ENCODE measurements at places on chromosomes 6 and 20. TPM values are rescaled to one million over a fixed set of nuclear protein-coding genes. Genes with fewer than 3 reads are reported as not detected.

Gene ZSCAN23
- 2.3 TPM for total RNA-seq

Gene ATAT1
- 2.9 TPM for total RNA-seq

Gene CNPY3
- total RNA-seq, result 62.6 TPM

Gene PANK2
- total RNA-seq, result 36.9 TPM

Gene MATN4
- 0.14 TPM for total RNA-seq

DNA sequence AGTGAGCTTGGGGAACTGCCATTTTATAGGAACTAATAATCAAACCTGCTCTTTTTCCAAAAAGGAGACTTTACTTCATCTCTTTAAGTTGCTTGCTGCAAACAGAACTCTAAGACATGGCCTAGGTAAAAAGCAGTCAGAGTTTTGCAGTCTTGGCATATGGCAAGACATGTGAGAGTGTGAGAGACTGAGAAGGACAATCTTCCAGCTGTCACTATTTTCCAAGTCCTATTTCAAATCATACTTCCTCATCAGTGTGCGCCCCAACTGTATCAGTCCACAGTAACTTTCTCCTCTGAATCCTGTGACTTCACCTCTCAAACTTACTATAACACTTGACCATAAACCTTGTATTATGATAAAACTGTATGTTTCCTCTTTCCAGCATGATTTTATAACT lies 10.4 kb downstream of the CALHM6 start:
- H3K27ac ChIP-seq, result no peak overlapping the region
- DNase-seq, result no peak
- no peak overlapping the region for H3K4me3 ChIP-seq
- H3K36me3 ChIP-seq, result no peaks in the 10 kb centered on the region
- no peaks in the 10 kb centered on the region for H3K4me1 ChIP-seq

GRCh38 chr6:160139420-160139851 lies 17.8 kb downstream of the SLC22A1 start:
- no peak overlapping the region for H3K4me3 ChIP-seq
- no peaks in the 10 kb centered on the region for H3K36me3 ChIP-seq
- no peaks in the 10 kb centered on the region for H3K27me3 ChIP-seq
- H3K27ac ChIP-seq, result no peak overlapping the region
- H3K4me1 ChIP-seq, result no peaks in the 10 kb centered on the region
- DNase-seq, result no peak

DNA sequence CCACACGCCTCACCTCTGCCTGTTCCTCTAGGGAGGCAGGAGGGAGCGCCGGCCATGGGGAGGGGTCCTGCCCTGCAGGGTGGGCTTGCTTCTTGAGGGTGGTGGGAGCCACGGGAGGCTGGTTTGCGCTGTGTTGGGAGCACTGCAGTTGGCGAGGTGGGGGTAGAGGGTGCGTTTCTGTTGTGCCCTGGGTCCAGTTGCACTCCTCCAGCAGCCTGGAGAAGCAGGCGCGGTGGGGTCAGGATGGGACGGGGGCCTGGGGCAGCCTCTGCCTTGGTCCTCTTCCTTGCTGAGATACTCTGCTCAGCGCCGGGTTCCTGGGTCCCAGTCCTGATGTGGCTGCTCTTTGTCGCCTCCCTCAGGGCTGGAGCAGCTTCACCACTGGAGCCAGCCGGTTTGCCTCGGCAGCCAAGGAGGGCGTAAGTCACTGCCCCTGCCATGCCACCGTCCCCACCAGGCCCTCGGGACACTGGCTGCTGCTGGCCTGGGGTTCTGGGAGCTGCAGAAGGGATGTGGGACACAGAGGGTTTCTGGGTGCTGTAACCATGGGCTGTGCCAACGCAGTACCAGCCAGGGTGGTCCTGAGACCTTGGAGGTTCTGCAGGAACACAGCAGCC lies 8.4 kb downstream of the ARFGAP1 start:
- H3K36me3 ChIP-seq, result peaks cover 90% of the 10 kb centered on the region
- no peak overlapping the region for H3K27ac ChIP-seq
- H3K4me3 ChIP-seq, result no peak overlapping the region
- DNase-seq, result no peak

DNA sequence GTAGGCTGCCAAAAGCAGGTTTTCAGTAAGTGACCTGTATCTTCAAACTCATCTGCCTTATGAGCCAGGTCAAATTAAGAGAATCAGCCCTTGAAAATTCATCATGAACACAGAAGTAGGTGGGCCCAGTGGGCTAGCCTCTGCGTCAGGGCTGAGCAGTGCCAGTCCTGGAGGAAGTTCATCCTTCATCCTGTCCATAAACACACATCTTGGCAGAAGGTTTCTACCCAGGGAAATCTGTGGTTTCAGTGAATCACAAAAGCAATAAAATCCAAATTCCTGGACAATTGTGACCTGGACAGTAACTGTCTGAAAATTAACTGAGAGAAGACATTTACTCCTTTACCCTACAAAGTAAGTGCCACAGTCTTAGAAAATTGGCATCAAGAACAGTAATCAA lies 72.4 kb downstream of the ATG5 start:
- no peaks in the 10 kb centered on the region for H3K27me3 ChIP-seq
- H3K36me3 ChIP-seq, result no peaks in the 10 kb centered on the region
- H3K4me3 ChIP-seq, result no peak overlapping the region
- no peak overlapping the region for H3K27ac ChIP-seq

DNA sequence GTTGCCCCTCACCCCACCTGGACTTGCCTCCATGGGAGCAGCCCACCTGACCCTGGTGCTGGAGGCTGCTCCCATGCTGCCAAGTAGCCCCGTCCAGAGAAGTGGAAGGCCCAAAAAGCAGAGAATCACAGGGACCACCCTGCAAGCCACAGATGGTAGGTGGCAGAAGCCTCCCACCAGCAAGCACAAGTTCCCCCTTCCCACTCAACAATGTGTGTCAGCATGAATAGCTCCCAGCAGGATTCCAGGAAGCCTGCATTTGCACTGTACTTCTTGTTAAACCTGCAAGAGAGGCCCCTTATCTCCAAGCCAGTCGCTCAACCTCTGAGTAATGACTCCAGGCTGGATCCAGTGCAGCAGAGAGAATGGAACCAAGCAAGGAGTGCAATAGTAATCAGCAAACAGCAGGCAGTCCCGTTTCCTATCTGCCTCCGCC lies 180.8 kb upstream of the CST7 start:
- peaks cover 5% of the 10 kb centered on the region for H3K27me3 ChIP-seq
- no peak for DNase-seq
- H3K27ac ChIP-seq, result no peak overlapping the region
- H3K4me1 ChIP-seq, result peaks cover 31% of the 10 kb centered on the region
- no peaks in the 10 kb centered on the region for H3K36me3 ChIP-seq
- H3K4me3 ChIP-seq, result no peak overlapping the region

GRCh38 chr6:133890711-133891148 lies 1.8 kb downstream of the TCF21 start:
- no peaks in the 10 kb centered on the region for H3K36me3 ChIP-seq
- no peak overlapping the region for H3K4me3 ChIP-seq
- H3K27me3 ChIP-seq, result peaks cover 95% of the 10 kb centered on the region
- no peak overlapping the region for H3K27ac ChIP-seq
- no peak for DNase-seq

- DNase-seq, result no peak
- H3K4me1 ChIP-seq, result peaks cover 25% of the 10 kb centered on the region
- H3K4me3 ChIP-seq, result no peak overlapping the region
Measured at GRCh38 chr6:166587631-166588413, 1.3 kb upstream of the RAMACL start.

GRCh38 chr6:112113918-112114317 lies 26.5 kb downstream of the FAM229B start:
- H3K4me1 ChIP-seq, result no peaks in the 10 kb centered on the region
- H3K27ac ChIP-seq, result no peak overlapping the region
- H3K27me3 ChIP-seq, result no peaks in the 10 kb centered on the region

DNA sequence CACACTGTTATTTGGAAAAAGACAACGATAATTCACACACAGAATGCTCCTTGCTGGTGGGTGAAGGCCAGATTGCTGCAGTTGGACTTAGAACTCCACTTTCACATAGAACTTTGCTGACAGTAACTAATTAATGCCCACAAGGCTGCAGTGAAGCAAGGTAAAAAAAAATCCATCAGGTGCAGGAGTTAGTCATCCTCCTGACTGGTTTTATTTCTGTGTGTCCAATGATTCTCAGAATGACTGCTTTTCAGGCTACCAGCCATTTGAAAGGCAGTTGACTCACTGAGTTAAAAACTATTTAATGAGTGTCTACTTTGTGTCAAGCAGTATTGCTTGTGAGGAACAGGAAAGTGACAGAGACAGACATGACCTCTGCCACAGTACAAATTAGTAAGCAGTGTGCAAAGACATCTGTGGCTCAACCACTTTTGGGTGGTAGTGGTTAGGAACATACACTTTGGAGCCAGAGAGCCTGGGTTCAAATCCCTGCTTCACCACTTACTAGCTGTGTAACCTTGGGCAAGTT lies 41.9 kb downstream of the ELOVL5 start:
- no peaks in the 10 kb centered on the region for H3K36me3 ChIP-seq
- peaks cover 71% of the 10 kb centered on the region for H3K4me1 ChIP-seq
- no peak for DNase-seq
- no peaks in the 10 kb centered on the region for H3K27me3 ChIP-seq
- H3K4me3 ChIP-seq, result no peak overlapping the region

GRCh38 chr20:57092112-57092899 lies 174.1 kb downstream of the BMP7 start:
- DNase-seq, result peak; percentile 36
- H3K27ac ChIP-seq, result no peak overlapping the region
- H3K4me1 ChIP-seq, result no peaks in the 10 kb centered on the region
- H3K27me3 ChIP-seq, result no peaks in the 10 kb centered on the region

- H3K27me3 ChIP-seq, result no peaks in the 10 kb centered on the region
- DNase-seq, result no peak
- no peaks in the 10 kb centered on the region for H3K36me3 ChIP-seq
- H3K27ac ChIP-seq, result no peak overlapping the region
Measured at GRCh38 chr20:1824834-1825233, 70.4 kb upstream of the SIRPA start.

DNA sequence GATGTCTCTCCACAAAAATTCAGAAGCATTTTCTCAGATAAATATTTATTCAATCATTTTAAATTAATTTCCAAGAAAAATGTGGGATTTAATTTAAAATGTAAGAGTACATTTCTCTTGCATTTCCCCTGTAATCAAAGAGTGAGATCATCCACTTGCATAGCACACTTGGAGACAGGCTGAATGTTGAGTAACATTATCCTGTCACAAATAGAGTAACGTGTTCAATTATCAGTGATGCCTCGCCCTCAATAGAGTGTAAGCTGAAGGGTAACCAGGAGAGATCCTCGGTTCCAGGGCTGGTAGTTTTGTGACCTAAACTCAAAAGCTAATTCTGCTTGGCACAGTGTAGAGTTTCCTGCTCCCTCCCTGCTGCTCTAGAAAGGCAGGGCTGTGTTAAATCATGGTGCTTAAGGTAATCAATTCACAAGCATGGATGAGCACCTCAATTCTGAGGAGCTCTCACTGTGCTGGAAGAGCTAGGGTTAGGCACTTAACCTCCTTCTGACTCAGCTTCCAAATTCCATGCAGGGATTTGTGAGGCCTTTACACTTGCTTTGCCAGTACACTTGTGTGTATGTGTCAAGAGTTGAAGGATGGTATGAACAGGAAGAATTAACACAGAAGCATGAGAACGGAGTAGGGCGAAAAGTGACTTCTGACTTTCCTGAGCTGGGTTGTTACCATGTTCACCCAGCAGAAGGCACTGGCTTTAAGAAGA lies 56.6 kb downstream of the MMUT start:
- no peak overlapping the region for H3K27ac ChIP-seq
- no peak for DNase-seq
- H3K4me1 ChIP-seq, result no peaks in the 10 kb centered on the region
- H3K36me3 ChIP-seq, result no peaks in the 10 kb centered on the region
- no peaks in the 10 kb centered on the region for H3K27me3 ChIP-seq

- H3K27ac ChIP-seq, result no peak overlapping the region
- H3K27me3 ChIP-seq, result no peaks in the 10 kb centered on the region
- peak; percentile 15 for DNase-seq
- H3K4me1 ChIP-seq, result no peaks in the 10 kb centered on the region
- H3K36me3 ChIP-seq, result no peaks in the 10 kb centered on the region
Measured at GRCh38 chr6:11585426-11586016, 48.0 kb downstream of the TMEM170B start.

DNA sequence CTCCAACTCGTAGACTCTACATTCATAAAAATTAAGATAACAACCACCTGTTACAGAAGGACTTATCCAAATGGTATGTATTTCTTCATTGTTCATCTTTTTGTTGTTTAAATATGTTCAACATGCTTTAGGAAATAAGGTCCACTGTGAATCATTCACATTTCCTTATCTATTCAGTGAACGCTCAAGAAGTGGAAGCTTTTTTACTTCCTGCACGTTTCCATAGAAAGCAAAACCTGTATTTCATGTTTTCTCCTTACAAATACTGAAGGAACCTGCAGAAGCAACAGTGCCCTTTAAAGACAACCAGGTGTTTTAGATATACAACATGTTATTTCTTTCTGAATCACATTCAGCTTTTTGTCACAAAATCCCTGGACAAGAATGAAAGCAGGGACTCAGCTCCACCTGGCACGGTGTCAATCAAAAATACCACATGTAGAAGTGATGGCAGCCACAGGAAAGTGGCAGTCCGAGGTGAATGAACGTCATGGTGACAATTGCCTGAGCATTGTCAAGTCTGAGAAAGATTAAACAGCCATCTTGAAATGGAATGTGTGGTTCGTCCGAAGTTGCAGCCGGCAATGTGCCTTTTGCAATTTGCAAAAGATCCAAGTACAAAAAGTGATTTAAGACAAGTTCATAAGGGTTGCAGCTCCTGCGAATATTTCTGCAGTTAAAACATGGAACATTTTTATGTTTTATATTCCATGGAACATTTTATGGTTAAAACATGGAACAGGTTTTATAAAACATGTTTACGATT lies 66.7 kb upstream of the RIPOR2 start:
- no peak overlapping the region for H3K4me3 ChIP-seq
- H3K4me1 ChIP-seq, result peaks cover 22% of the 10 kb centered on the region
- DNase-seq, result no peak
- no peaks in the 10 kb centered on the region for H3K27me3 ChIP-seq
- H3K36me3 ChIP-seq, result no peaks in the 10 kb centered on the region

- no peaks in the 10 kb centered on the region for H3K4me1 ChIP-seq
- peak; percentile 43 for DNase-seq
- H3K27me3 ChIP-seq, result peaks cover 49% of the 10 kb centered on the region
- H3K27ac ChIP-seq, result no peak overlapping the region
- H3K36me3 ChIP-seq, result no peaks in the 10 kb centered on the region
Measured at GRCh38 chr6:75210885-75211739, 5.3 kb upstream of the COL12A1 start.
